ENCODE measurements at places on chromosomes 7 and 10. TPM values are rescaled to one million over a fixed set of nuclear protein-coding genes. Genes with fewer than 3 reads are reported as not detected.

DNA sequence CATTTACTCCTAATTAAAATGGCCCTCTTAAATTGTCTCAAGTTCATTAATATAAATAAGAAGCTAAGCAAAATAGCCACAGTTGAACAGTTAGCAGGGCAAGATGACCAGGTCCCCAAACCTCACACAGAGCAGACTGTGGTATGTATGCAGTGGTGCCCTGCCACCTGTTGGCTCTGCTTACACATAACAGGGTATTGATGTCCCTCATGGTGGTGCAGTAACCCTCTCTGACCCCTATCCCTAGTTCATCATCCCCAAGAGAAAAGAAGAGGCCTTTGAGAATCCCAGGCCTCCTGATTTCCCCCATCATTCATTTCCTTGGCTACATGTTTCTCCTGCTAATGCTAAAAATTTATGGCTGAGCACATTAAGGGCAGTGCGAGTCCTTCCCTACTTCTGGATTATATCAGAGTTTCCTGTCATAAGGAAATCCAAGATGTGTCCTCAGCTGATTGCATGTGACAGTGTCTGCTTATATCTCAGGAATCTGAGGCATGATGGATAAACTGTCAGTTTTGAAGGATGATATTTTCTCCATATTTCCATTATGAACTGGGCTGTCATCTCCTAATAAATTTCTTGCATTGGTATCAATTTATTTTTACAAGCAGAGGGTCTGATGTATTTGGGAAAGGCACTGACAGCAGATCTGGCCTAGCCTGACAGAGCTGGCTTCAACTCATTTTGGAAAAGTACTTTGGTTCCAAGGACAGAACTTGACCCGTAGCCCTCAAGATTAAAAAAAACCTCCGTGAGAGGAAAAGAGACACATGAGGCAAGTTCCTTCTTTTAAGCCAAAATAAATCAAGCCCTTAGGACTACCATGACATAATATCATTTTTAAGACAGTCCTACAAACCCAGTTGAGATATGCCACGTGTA, 880.6 kb downstream of the LRMDA start:
- DNase-seq, result no peak

DNA sequence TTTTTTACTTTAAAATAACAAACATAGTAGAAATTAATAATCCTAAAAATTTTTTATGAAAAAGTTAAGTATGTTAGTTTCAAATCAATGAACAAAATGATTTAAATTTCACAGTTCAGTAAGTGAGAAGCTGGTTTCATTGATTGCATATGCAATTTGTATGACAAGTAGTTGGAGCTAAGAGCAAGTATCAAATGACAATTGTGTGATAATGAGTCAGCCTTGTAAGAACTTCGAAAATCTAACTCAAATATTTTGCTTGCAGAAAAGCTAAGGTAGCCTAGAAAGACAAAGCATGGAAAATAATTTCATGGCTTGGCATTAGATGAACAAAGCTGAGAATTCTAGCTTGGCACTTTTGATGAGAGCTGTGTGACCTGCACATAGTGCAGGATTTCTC, 111.5 kb downstream of the HDAC9 start:
- no peak for DNase-seq

DNA sequence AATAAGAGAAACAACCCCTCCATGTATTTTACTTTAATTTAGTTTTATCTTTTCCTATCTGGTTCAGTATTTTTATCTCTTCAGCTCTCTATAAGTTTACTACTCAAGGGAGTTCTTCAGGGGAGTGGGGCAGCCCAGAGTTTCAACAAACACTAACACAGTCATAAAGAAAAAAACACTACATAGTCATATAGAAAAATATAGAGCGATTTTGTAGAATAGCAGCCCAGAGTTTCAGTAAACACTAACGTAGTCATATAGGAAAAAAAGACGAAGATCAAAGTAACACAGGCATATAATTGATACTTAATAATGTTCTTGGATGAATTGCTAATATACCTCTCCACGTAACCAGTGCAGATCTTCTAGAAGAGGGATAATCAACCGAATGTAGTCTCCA, 54.7 kb downstream of the PON1 start:
- no peak for DNase-seq

DNA sequence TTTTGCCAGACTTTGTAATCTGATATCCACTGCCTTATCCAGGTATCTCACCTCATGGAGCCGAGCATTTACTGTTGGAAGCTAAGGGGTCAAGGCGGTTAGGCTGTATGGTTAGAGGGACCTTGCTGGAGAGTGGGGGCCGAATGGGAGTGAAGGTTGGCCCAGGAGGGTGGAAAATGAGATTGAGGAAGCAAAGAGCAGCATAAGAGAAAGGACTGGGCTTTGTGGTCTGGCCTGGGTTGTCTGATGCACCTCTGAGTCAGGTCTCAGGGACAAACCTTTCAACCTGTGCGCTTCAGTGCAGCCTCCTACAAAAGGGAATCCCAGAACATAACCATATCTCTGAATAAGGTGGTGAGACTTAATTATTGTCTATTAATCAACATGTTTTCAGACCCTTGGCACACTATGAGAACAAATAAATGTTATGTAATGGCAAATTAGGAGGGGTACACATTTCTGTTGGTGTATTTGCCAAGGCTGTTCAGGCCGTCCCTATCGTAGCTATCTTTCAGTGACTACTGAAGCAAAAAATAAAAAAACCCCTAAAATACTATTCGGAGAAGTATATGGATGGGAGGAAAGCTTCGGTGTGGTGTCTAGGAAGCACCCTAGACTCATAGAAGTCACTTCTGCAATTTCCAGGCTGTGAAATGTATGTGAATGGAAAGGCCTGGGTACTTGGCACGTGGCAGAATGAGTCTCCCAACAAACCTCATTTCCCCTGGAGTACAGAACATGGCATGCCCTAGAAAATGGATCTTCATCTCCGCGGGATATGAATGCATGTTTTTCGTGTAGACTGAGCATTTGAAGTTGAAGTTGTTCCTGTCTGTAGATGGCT, 4.3 kb downstream of the CAMK1D start:
- no peak for DNase-seq

CCDC146 gene
- 11.4 TPM for total RNA-seq

LDB3 gene
- total RNA-seq, result 1.3 TPM

ARL4A gene
- 34.9 TPM for total RNA-seq

DNA sequence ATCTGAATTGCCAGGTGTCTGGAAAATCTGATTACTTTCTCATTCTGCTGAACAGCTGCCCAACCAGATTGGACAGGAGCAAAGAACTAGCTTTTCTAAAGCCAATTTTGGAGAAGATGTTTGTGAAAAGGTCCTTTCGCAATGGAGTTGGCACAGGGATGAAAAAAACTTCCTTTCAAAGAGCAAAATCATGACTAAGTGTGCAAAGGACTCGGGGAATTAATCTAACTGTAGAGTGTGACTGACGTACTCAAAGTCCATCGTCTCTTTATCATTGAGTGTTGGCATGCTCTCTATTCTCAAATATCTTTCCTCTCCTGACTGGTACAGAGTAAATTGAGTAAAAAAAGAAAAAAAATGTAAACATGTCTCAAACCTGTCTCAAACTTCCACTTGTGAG, 3.3 kb downstream of the NPS start:
- no peak for DNase-seq

NEUROD6 gene
- total RNA-seq, result not detected

MUC12 gene
- total RNA-seq, result 0.32 TPM

SPDYE5 gene
- not detected for total RNA-seq

DNA sequence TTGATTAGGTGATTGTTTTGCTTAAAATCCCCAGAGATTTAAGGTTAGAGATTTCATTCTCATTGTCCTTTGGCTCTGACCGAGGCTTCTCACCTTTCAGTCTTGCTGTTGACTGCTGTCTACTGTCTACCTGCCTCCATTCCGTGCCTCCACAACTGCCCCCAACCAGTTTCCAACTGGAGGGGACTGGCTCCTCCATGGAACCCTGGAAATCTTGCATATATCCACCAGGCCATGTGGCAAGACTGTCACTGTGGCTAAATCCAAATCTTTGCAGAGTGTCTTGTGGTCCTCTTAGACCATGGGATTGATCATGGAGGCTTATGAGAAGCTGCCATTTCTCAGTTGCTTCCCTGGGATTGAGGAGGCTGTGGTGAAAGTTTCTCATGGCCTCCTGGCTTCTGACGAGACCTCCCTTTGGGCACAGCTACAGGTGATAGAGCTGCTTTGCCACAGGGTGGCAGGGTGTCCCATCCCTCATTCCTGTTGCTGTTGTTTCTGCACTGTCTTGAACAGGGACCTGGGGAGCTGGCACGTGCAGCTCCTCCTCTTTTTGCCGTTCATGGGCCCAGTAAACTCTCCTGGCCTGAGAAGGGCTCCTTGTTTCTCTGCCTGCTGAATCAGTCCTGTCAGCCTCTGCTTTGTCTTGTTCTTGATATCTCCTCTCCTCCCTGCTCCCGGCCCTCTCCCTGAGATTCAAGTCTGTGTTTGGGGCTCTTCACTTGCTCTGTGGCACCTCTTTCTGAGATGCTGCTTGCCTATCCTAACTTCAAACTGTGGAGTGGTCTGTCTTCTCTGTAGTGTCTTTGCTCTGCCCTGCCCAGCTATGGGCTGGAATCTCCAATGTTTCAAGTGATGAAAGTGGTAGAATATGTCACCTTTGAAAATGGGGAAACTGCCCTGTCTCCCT, 63.6 kb upstream of the IGFBP3 start:
- DNase-seq, result no peak

GTPBP10 gene
- 16.8 TPM for total RNA-seq

MSMB gene
- total RNA-seq, result not detected

OR2A7 gene
- 3.8 TPM for total RNA-seq

SH2D4B gene
- total RNA-seq, result 0.35 TPM

DNA sequence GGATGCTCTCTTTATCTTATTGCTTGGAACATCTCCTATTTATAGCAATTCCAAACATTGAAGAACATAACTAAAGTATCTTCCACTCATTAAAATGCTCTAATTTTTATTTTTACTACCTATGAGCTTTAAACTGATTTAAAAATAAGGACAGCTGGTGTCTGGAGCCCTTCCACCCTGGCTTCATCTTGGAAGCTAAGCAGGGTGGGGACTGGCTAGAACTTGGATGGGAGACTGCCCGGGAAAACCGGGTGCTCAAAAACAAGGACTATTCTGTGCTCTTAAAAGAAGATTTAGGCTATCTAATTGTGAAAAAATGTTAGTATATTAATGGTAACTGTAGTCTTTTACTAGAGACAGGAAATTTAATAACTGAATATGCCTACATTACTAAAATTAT, 69.2 kb downstream of the ARMC3 start:
- DNase-seq, result no peak

GRCh38 chr10:115932099-115932498, 340.9 kb downstream of the GFRA1 start:
- DNase-seq, result no peak

DNA sequence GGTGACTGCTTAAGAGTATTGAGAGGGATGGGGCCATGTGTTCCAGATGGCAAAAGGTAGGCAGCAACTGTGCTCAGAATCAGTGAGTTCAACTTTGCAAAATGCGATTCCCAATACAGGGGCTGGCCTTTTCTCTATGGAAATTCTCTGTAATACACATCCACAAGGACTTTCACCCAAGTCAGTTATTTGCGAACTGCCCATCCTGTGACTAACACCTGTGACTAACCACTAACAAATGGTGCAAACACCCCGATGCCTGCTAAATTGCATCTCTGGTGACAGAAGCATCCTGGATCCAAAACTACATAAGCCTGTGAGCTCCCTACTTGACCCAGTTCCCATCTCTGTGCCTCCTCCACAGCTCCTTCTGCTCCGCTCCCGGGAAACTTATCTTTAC, 9.0 kb upstream of the CUZD1 start:
- no peak for DNase-seq

GRCh38 chr10:34137201-34137600, 677.9 kb downstream of the PARD3 start:
- no peak for DNase-seq

GRCh38 chr10:78579576-78579975, 489.2 kb upstream of the ZMIZ1 start:
- no peak for DNase-seq

CAV1 gene
- 473 TPM for total RNA-seq

SPDYE9 gene
- total RNA-seq, result not detected

- no peak for DNase-seq
Measured at GRCh38 chr10:79397575-79398303, 47.7 kb downstream of the ZCCHC24 start.

- DNase-seq, result no peak
Measured at GRCh38 chr7:154503962-154504550, 451.9 kb downstream of the DPP6 start.

SMC3 gene
- total RNA-seq, result 26.8 TPM

DNA sequence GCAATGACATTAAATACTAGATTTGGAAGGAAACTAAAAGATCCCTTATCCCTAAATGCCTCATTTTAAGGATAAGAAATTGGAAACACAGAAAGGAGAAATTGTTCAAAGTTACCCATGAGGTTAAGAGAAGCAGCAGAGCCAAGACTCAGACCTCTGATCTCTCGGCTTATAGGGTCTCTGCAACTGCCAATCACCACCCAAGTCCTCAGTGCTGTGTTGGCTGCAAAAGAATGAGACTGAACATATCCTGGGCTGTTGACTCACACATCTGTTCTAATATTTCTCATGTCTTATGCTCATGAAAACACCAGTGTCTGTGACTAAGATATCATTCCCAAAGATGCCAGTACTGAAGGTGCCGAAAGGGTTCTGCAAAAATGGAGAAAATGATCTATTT, 153.3 kb downstream of the XPNPEP1 start:
- no peak for DNase-seq

DNA sequence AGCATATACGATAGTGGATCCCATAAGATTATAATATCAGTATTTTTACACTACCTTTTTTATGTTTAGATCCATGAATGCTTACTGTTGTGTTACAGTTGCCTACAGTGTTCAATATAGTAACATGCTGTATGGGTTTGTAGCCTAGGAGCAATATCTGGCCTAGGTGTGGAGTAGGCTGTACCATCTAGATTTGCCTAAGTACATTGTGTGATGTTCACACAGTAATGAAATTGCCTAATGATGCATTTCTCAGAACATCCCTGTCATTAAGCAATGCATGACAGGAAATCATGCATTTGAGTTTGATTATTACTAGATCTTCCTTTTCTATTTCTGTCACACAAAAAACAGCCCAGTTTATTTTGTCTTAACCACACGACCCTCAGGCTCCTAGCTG, 14.5 kb downstream of the CBX3 start:
- no peak for DNase-seq

BTBD16 gene
- not detected for total RNA-seq

GRCh38 chr7:42880392-42880791, 31.5 kb downstream of the C7orf25 start:
- DNase-seq, result no peak

DNA sequence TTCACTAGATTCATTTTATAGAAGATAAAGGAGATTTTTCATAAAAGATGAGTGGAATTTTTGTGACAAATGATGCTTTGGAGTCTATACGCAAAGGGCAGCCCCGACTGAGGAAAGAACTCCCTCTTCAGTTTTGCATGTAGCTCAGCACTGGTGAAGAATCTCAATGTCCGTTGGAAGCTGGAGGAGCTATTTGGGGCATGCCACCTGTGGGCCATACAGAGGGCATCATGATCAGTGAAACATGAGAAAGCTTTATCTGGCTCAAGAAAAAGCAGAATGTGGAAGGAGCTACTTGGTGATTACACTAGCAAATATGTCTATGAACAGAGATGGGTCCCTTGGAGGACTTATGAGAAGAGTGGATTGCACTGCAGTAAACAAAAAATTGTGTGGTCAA, 1359.3 kb downstream of the REEP3 start:
- no peak for DNase-seq

SOSTDC1 gene
- not detected for total RNA-seq

CNPY1 gene
- total RNA-seq, result not detected

CNNM1 gene
- total RNA-seq, result 0.61 TPM

All from mesenteric fat pad (tissue), 1 donor.